Activated T-cell treated with anti-CD3 and anti-CD28 coated beads, Interleukin-2, amount 50 U/mL, for 72 hours (primary cell): ENCODE measurements at places on chromosomes 6 and 20. TPM values are rescaled to one million over a fixed set of nuclear protein-coding genes. Genes with fewer than 3 reads are reported as not detected.
A peak's percentile ranks its signal among the peaks of the same experiment; 100 is the strongest.

GRCh38 chr6:42449917-42450476 is 1.7 kb downstream of the TRERF1 start:
- H3K4me3 ChIP-seq, result peak overlapping the region; percentile 98
- peaks cover 11% of the 10 kb centered on the region for H3K27me3 ChIP-seq
- H3K36me3 ChIP-seq, result peaks cover 15% of the 10 kb centered on the region

DNA sequence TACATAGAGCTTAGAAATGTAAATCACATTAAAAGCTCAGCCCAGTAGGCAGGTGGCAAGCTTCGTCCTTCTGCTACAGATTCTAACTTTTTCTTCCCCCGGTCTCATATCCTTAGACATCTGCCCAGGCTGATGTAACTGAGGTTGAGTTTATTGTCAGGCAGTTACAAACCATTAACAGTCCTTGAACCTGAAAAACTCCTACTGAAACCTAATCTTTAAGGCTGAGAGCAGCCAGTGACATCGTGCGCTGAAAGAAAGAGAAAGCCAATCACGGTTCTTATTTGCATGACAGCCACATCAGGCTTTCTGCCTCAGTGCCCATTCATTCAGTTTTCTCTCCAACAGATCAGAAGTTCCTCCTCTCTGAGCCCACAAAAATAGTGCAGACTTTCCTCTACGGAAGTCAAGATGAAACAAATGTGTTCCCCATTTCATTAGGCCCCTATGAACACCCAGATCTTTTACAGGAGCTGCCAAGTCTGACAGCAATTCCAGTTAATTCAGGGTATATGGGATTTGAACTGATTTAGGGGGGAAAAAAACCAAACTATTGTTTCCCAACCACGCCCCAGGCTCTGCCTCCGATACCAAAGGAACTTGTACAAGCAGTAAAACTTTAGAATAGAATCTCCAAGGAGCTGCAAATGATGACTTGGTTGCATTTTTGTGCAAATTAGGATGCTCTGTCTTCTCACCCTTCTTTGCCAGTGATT is at the start of gene NHSL1:
Gene NHSL1 (minus strand): TSS at position 192 of the 716 bp plus-strand sequence. CDS start 204 bp downstream, outside the sequence.
- no peaks in the 10 kb centered on the region for H3K4me1 ChIP-seq
- no peak within 1 kb of the TSS for H3K27ac ChIP-seq
- H3K36me3 ChIP-seq, result no peaks in the 10 kb centered on the region
- peaks cover 7% of the 10 kb centered on the region for H3K27me3 ChIP-seq
- no peak within 1 kb of the TSS for H3K4me3 ChIP-seq

- H3K27me3 ChIP-seq, result no peaks in the 10 kb centered on the region
- no peak overlapping the region for H3K27ac ChIP-seq
- no peaks in the 10 kb centered on the region for H3K4me1 ChIP-seq
- no peaks in the 10 kb centered on the region for H3K36me3 ChIP-seq
- H3K4me3 ChIP-seq, result no peak overlapping the region
Measured at GRCh38 chr20:16025084-16025483, 548.2 kb downstream of the KIF16B start.

GRCh38 chr6:71349395-71349794 is 60.8 kb downstream of the OGFRL1 start:
- H3K4me1 ChIP-seq, result no peaks in the 10 kb centered on the region
- no peak for DNase-seq
- no peak overlapping the region for H3K4me3 ChIP-seq
- H3K27me3 ChIP-seq, result no peaks in the 10 kb centered on the region
- H3K27ac ChIP-seq, result no peak overlapping the region

DNA sequence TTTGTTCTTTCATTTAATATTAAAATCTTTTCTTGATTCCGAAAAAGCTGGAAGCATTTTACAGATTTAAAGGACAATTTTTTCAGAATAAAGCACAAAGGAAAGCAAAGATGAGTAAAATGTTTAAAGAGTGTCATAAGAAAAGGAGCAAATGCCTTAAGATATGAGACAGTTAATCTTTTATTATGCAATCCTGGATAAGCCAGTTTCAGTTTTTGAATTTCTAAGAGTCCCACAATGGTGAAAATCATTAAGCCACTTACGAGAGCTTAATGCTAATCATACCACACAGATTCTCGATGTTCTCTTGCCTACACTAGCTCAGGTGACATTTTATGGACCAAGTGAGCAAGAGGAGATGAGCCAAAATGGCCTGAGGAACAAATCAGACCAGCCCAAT is 103.7 kb upstream of the RNF217 start:
- no peaks in the 10 kb centered on the region for H3K4me1 ChIP-seq
- DNase-seq, result no peak

DNA sequence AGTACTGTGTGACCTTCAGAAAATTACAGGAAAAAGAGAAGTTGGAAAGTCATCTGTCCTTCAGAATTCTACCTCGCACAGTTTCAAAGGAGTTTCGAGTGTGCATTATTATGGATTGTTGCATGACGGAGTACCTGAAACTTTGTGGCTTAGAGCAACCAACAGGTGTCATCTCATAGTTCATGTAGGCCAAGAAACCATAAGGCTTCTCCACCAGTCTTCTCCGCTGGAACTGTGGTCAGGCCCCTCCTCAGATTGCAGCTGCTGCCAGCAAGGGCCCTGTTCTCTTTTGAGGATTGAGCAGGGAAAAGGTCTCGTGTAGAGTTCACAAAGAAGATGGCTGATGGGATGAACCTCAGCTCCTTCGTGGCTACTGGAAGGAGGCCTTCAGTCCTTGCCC is 151.2 kb upstream of the THBS2 start:
- H3K27ac ChIP-seq, result no peak overlapping the region
- H3K4me1 ChIP-seq, result no peaks in the 10 kb centered on the region
- no peak overlapping the region for H3K4me3 ChIP-seq
- DNase-seq, result no peak

- no peaks in the 10 kb centered on the region for H3K36me3 ChIP-seq
- DNase-seq, result no peak
- no peaks in the 10 kb centered on the region for H3K27me3 ChIP-seq
- H3K27ac ChIP-seq, result no peak overlapping the region
- H3K4me1 ChIP-seq, result no peaks in the 10 kb centered on the region
- no peak overlapping the region for H3K4me3 ChIP-seq
Measured at GRCh38 chr20:39269493-39270217, 307.5 kb downstream of the DHX35 start.

GRCh38 chr6:144266091-144266649 is 19.0 kb upstream of the UTRN start:
- no peak overlapping the region for H3K27ac ChIP-seq
- DNase-seq, result no peak
- H3K36me3 ChIP-seq, result no peaks in the 10 kb centered on the region
- no peaks in the 10 kb centered on the region for H3K4me1 ChIP-seq
- H3K4me3 ChIP-seq, result no peak overlapping the region
- no peaks in the 10 kb centered on the region for H3K27me3 ChIP-seq

FAM83D gene
- total RNA-seq, result 10.4 TPM

DLK2 gene
- total RNA-seq, result 2.6 TPM

BPIFA1 gene
- not detected for total RNA-seq
